ENCODE measurements at places on chromosomes 11 and 22.

DNA sequence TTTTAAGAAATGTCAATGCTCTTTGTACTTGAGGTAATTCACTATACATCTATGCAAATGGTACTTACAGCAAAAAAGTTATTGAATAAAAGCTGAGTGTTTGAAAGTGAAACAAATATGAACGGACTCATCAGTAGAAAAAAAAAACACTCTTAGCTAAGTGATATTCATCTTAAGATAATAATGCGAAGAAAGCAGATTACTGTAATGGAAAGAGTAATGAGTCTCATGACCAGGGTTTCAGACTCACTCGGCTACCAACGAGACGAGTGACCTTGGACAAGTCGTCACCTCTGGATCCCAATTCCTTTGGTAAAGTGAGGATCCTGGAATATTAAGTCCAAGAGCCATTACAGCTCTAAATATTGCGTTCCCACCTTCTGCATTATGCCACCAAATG is 57.0 kb downstream of the PACSIN2 start:
- no peak overlapping the region for H3K27ac ChIP-seq
- H3K4me1 ChIP-seq: peaks cover 35% of the 10 kb centered on the region
- no peaks in the 10 kb centered on the region for H3K36me3 ChIP-seq
- peak overlapping the region; percentile 47 for H3K4me3 ChIP-seq
- DNase-seq: no peak

DNA sequence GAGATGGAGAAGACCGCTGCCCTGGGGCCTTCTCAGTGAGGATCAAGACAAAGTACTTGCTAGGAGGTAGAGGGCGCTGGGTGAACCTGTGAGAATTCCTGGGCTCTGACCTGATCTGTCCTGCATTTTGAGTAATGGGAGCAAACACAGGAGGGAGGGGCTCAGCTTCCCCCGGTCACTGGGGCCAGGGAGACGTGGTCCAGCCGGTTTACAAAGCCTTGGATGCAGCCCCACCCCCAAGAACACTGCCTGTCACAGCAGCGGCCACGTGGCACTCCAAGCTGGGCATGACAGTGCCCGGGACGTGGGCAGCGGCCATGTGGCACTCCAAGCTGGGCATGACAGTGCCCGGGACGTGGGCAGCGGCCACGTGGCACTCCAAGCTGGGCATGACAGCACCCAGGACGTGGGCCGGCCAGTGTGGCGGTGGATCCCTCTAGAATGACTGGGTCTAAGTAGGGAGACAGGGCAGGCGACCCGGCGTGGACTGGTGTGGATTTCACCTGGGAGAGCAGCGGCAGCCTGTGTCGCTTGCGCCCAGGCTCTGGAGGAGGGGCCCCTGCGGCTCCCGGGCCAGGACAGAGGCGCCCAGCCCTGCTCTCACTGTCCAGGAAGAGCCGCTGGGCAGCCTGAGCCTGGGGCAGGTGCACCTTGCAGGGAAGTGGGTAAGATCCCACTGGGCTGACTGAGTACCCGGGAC is 2.5 kb upstream of the TTLL8 start:
- no peaks in the 10 kb centered on the region for H3K27me3 ChIP-seq
- H3K36me3 ChIP-seq: no peaks in the 10 kb centered on the region
- peaks cover 3% of the 10 kb centered on the region for H3K4me1 ChIP-seq
- no peak overlapping the region for H3K4me3 ChIP-seq
- H3K27ac ChIP-seq: no peak overlapping the region
- DNase-seq: no peak

- DNase-seq: no peak
- H3K4me3 ChIP-seq: no peak overlapping the region
- no peaks in the 10 kb centered on the region for H3K36me3 ChIP-seq
- no peaks in the 10 kb centered on the region for H3K27me3 ChIP-seq
These were observed 13.5 kb downstream of the MOB2 start for GRCh38 chr11:1473011-1473628.

- no peak overlapping the region for H3K4me3 ChIP-seq
- H3K36me3 ChIP-seq: peaks cover 76% of the 10 kb centered on the region
- H3K4me1 ChIP-seq: peaks cover 41% of the 10 kb centered on the region
- H3K27ac ChIP-seq: peak overlapping the region; percentile 79
- H3K27me3 ChIP-seq: no peaks in the 10 kb centered on the region
These were observed 22.5 kb downstream of the SUN2 start for GRCh38 chr22:38733329-38733723.

- no peak for DNase-seq
- no peaks in the 10 kb centered on the region for H3K4me1 ChIP-seq
- no peaks in the 10 kb centered on the region for H3K27me3 ChIP-seq
- H3K27ac ChIP-seq: no peak overlapping the region
- H3K4me3 ChIP-seq: no peak overlapping the region
- no peaks in the 10 kb centered on the region for H3K36me3 ChIP-seq
These were observed 1522.2 kb downstream of the TBC1D22A start for GRCh38 chr22:48284671-48285070.

- no peaks in the 10 kb centered on the region for H3K4me1 ChIP-seq
- H3K4me3 ChIP-seq: no peak overlapping the region
- no peak for DNase-seq
- H3K36me3 ChIP-seq: no peaks in the 10 kb centered on the region
- H3K27me3 ChIP-seq: peaks cover 3% of the 10 kb centered on the region
These were observed 1.2 kb downstream of the KIRREL3 start for GRCh38 chr11:126999366-126999765.

- H3K27ac ChIP-seq: no peak overlapping the region
- no peaks in the 10 kb centered on the region for H3K36me3 ChIP-seq
- H3K4me1 ChIP-seq: no peaks in the 10 kb centered on the region
- no peak overlapping the region for H3K4me3 ChIP-seq
- H3K27me3 ChIP-seq: no peaks in the 10 kb centered on the region
- no peak for DNase-seq
These were observed 26.8 kb downstream of the CACNA1I start for GRCh38 chr22:39597236-39597869.

GRCh38 chr22:29879753-29880152 is 3.2 kb upstream of the MTMR3 start:
- no peak overlapping the region for H3K4me3 ChIP-seq
- no peak overlapping the region for H3K27ac ChIP-seq
- no peaks in the 10 kb centered on the region for H3K36me3 ChIP-seq
- no peaks in the 10 kb centered on the region for H3K27me3 ChIP-seq

DNA sequence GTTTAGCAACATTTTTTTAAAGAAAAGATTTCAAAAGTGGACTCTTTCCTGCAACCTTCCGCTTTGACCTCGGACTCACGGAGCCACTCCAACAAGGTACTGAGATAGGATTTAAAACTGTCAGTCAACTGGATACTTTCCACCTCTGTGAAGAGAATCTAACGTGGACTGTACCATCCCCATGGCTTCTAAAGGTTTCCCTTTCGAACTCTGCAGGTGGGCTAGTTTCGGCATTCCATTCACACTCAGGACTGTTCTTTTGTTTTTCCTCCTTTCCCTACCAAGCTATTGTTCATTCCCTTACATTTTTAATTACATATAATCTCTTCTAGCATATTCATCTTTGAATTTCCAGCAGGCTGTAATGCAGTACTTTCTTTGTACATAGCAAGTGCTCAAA is 88.5 kb upstream of the AKIP1 start:
- H3K27ac ChIP-seq: no peak overlapping the region
- H3K4me1 ChIP-seq: no peaks in the 10 kb centered on the region
- no peaks in the 10 kb centered on the region for H3K27me3 ChIP-seq
- DNase-seq: no peak

DNA sequence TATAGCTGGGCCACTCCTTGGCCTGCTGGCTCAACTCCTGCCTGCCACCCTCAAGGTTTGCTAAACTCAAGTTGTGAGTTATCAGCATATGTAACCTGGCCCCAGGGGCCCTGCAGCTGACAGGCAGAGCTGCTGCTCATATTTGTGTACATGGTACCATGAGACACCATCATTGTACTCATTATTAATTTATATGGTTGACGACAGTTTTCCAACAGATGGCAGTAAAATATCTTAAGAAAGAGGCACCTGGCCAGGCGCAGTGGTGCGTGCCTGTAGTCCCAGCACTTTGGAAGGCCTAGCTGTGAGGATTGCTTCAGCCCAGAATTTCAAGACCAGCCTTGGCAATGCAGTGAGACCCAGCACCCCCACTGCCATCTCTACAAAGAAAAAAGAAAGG is 11.4 kb upstream of the DENND5A start:
- H3K27ac ChIP-seq: no peak overlapping the region
- DNase-seq: no peak
- H3K27me3 ChIP-seq: no peaks in the 10 kb centered on the region
- H3K4me3 ChIP-seq: no peak overlapping the region

DNA sequence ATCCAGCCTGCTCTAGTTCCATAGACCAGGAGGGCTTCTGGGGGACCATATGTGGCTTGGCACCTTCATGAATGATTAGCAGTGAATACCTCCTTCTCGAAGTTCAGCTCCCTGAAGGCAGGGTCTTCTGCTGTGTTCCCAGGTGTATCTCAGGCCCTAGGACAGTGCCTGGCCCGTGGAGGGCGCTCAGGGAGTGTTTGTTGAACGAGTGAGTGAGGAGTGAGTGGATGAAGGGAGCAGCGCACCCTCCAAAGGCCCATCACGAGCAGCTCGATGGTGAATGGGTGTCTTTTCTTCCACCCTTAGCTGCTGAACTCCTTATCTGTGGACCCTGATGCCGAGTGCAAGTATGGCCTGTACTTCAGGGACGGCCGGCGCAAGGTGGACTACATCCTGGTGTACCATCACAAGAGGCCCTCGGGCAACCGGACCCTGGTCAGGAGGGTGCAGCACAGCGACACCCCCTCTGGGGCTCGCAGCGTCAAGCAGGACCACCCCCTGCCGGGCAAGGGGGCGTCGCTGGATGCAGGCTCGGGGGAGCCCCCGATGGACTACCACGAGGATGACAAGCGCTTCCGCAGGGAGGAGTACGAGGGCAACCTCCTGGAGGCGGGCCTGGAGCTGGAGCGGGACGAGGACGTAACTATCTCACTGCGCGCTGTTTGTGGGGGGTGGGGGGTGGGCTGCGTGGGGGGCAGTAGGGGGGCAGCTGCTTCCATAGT is 9.5 kb downstream of the ANO1 start:
- no peaks in the 10 kb centered on the region for H3K27me3 ChIP-seq
- no peak overlapping the region for H3K4me3 ChIP-seq
- no peak overlapping the region for H3K27ac ChIP-seq
- H3K4me1 ChIP-seq: peaks cover 6% of the 10 kb centered on the region
- H3K36me3 ChIP-seq: no peaks in the 10 kb centered on the region

DNA sequence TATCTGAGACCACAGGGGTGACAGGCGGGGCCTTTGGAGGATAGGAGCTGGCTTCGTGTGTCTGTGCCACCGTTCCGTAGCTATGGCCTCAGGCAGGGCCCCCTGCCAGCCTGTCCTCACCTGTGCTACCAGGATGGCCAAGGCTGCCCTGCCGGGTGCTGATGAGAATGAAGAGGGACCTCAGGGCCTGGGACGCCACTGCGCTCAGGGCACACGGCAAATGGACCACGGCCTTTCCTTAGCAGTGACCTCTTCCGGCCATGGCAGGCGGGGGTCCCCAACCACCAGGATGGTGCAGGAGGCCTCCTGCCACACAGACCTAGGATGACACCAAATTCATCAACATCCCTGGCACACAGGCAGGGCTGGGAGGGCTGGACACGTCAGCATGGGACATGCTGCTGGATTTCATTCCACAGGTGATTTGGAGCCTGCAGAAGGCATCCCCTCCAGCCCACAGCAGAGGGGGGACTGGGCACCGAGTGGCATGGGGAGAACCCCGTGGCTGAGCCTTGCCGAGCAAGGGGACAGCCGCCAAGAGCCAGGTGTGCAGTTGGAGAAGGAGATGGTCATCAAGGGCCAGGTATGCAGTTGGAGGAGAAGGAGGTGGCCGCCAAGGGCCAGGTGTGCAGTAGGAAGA is 1321.0 kb downstream of the BRD1 start:
- DNase-seq: no peak
- no peaks in the 10 kb centered on the region for H3K36me3 ChIP-seq
- no peaks in the 10 kb centered on the region for H3K27me3 ChIP-seq
- no peaks in the 10 kb centered on the region for H3K4me1 ChIP-seq
- no peak overlapping the region for H3K4me3 ChIP-seq

DNA sequence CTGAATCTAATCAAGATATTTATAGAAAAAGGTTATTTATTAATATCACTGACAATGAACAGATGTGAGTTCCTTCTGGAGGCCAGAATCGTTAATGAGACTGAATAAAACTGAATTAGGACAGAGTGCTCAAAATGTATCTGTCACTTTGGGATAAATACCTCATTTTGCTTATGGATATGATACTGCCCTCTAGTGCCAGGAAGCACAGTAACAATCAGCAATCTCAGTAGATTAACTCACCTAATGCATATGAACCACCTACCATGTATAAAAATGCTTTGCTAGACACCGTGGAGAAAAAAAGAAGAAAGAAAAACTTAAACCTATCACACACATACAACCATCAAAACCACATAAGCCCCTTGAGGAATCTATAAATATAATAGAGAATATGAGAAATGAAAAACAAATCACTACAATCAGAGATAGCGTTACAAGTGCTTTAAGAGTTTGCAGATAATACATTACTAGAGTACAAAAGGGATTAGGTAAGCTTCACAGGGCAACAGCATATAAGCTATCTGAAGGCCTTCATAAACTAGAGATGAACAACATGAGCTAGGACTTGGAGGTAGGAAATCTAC is 117.4 kb downstream of the SGSM3 start:
- peaks cover 57% of the 10 kb centered on the region for H3K4me1 ChIP-seq
- H3K36me3 ChIP-seq: no peaks in the 10 kb centered on the region
- no peaks in the 10 kb centered on the region for H3K27me3 ChIP-seq
- H3K27ac ChIP-seq: peak overlapping the region; percentile 72

DNA sequence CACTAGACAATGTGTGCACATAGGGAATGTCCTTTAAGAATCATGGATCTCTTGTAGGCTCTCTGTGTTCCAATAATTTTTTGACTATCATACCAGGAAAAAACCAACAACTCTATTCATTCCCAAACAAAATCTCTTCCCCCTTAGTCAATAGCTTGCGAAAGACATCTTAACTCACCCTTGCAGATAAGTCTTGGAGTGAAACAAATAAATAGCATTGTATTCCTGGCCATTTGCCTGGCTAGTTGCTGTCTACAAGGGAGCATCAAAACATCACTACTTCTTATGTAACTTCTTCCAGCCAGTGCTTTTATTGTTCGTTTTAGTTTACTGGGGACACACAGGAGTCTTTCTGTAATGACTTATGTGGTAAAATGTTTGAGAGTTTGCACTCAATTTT is 29.4 kb downstream of the SCN3B start:
- no peaks in the 10 kb centered on the region for H3K36me3 ChIP-seq

DNA sequence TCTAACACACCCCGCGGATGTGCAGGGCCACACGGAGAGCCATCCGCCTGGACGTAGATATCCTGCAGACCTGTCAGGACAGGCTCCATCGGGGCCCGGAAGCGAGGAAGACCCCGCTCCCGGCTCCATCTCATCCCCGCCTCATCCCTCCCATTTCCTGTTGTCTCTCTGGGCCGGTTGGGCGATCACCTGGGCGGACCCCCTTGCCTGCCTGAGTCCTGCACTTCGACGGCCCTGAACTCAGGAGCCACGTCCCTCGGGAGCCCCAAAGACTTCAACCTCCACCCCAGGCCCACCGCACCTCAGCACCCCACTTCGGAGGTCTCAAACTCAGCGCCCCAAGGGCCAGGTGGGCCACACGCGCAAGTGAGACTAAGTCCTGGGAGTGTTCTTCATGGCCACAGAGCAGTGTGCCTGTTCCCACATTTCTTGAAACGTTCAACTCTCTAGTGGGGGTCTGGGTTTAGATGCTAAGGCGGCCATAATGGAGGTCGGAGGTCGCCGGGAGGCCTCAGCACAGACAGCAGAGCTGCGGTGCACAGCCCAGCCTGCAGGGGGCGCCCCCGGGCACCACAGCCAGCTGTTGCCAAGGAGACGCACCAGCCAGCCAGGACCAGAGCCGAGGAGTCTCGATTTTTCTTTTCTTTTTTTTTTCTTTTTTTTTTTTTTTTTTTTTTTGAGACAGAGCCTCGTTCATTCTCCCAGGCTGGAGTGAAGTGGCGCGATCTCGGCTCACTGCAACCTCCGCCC is 26.0 kb upstream of the FADD start:
- no peak overlapping the region for H3K4me3 ChIP-seq
- no peak overlapping the region for H3K27ac ChIP-seq
- no peaks in the 10 kb centered on the region for H3K4me1 ChIP-seq
- no peaks in the 10 kb centered on the region for H3K36me3 ChIP-seq
- no peaks in the 10 kb centered on the region for H3K27me3 ChIP-seq

Measured in psoas muscle (tissue), 8 donors.